Stimulated activated CD8-positive, alpha-beta memory T cell treated with anti-CD3 and anti-CD28 coated beads, Interleukin-15, amount 100 ng/mL, for 48 hours (primary cell): ENCODE measurements at places on chromosomes 7 and 10.

GRCh38 chr7:101702362-101702850 is 73.3 kb upstream of the MYL10 start:
- no peak for DNase-seq

DNA sequence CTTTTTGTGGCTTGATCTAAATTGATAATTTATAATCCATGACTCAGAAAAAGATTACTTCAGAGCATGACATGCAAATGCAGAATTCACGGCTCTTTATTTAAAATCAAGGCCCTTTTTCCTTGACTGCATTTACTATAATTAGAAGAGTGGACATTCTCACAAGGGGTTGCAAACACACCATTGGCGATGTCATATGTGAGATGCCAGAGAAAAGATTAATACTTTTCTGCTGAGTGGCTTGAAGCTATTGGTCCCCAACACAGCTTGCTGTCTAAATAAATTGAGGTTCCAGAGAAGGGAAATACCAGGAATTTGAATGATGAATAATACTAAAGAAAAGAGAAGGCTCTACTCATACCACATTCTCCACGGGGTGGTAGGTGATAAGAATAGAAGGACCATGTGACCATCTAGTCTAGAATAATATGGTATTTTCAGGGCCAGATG is 78.7 kb upstream of the ARID5B start:
- DNase-seq, result no peak

- no peak for DNase-seq
Observed at GRCh38 chr10:103415581-103415980, 19.2 kb downstream of the PDCD11 start.

DNA sequence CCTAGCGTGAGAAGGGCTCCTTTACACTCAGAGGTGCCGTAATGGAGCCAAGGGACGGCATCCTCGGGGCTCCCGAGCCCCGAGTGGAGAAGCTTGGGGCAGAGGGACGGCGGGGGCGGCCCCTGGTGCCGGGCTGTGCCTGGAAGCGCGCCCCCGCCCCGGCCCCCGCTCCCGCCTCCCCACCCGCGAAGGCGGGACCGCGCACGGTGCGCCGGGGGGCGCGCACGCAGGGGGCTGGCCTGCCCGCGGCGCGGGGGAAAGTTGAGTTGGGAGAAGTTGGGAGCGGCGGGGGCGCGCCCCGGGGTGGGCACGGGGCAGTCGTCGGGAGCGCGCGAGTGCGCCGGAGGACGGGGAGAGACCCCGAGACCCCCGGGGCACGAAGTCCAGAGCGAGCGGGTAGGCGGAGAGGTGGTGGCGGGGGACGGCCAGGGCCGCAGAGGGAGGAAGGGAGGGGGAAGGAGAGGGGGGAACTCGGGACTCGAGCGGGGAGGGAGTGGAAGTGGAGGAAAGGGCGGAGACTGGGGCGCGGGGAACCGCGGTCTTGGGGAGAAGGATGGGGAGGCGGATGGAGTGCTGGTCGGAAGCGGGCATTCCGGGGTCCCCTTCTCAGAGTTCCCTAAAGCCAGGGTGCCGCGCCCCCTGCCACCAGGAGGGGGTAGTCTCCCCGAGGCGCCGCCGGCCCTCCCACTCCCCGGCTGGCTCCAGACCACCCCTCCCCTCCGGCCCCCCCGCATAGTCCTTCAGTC is at the start of gene SLC4A2:
TSS of gene SLC4A2 (plus strand) at position 223 of the 746 bp plus-strand sequence. CDS start 2,399 bp downstream, outside the sequence.
- peak; percentile 69 for DNase-seq

DNA sequence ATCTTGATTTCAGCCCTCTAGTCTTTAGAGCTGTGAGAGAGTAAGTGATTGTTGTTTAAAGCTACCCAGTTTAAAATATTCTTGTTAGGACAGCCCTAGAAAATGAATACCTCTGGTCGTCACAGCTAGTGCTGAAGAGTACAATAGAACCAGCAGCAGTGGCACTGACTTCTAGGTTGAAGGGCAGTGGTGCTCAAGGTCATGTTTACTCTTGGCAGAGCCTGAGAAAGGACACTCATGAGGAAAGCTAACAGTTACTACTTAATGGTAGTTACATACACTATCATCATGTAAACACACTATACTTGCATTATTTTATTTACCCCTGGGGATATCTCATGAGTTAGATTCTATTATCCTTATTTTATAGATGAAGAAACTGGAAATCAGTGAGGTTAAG is 323.0 kb downstream of the SH2D4B start:
- DNase-seq, result no peak

DNA sequence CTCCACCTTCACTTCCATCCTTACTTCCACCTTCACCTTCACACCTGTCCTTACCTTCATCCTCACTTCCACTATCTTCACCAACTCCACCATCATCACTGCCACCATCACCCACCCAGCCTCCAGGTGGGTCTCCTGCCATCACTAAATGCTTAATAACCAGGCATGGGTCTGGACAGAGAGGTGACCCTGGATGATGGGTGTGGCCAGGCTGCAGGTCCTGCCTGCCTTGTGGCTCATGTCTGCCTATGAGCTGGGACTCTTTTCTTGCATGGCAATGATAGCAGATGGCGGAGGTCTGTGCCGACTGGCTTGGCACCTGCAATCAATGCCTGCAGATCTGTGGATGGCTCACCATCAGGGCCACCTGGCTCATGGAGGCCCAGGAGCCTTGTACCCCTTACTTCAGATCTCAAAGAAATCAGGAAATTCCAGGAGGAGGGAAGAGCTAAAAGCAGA is 60.1 kb upstream of the ELN start:
- no peak for DNase-seq

DNA sequence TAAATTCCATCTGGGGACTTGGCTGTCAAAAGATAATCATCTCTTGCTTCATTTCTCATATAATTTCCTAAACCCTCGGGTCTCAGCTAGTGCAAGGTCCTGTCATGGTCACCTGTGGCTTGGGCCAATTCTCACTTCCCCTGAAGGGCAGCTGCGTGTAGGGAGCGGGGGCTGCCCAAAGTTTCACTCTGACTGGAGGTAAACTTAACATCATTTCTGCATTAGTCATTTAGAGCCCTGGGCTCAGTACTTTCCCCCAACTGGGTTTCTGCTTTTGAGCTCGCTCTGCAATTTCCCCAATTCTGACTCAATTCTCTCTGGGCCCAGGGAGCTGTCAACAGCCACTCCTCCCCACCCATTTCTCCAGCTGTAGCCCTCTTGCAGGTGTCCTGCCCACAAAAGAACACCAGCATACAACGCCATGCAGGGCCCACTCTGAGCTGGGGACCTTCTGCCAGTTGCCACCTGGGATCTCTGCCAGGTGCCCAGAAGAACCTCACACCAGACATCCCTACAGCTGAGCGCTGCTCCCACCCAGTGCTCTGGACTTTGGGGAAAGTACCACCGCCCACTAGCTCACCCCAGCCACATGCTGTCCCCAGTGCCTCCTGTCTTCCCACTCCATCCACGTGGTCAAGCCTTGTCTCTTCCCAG is 37.9 kb downstream of the VOPP1 start:
- peak; percentile 66 for DNase-seq

DNA sequence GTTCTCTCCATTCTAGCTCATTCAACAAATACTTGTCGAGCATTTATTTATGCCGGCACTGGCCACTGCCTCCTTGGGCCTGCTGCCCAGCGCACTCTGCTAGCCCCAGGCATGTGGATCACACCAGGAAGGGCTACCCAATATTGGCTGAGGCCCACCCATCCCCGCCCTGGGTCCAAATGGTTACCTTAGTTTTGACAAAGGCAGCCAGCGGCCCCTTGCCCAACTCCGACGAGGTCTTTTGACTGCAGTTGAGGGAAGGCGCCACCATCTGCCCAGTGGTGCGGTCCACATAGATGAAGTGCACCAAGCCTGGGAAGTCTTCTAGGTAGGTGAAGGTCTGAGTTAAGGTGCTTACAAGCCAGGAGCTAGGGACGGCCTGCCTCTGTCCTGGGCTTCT is 7.2 kb upstream of the PYROXD2 start:
- no peak for DNase-seq

DNA sequence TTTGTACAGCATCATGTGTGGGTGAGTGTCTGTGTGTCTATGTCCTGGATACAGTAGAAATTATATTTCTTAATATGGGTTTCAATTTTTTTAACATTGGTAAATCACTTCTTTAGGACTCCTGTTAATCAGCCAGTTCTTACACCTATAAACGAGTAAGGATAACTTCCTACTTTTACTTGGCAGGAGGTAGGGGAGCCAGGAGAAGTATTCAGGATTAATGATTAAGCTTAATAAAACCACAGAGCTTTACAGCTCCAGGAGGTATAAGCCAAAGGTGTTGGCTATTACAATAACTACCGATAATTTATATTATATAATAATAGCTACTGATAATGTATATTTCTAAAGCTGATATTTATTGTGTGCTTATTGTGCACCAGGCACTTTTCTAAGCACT is 1.7 kb upstream of the FAM3C start:
- DNase-seq, result no peak
